ENCODE measurements at places on chromosomes 3 and 15. TPM values are rescaled to one million over a fixed set of nuclear protein-coding genes. Genes with fewer than 3 reads are reported as not detected.

- no peak for DNase-seq
Measured at GRCh38 chr3:153291059-153291685, 129.1 kb downstream of the RAP2B start.

GRCh38 chr3:52791366-52791765 is 3.2 kb upstream of the ITIH3 start:
- no peak for DNase-seq

DNA sequence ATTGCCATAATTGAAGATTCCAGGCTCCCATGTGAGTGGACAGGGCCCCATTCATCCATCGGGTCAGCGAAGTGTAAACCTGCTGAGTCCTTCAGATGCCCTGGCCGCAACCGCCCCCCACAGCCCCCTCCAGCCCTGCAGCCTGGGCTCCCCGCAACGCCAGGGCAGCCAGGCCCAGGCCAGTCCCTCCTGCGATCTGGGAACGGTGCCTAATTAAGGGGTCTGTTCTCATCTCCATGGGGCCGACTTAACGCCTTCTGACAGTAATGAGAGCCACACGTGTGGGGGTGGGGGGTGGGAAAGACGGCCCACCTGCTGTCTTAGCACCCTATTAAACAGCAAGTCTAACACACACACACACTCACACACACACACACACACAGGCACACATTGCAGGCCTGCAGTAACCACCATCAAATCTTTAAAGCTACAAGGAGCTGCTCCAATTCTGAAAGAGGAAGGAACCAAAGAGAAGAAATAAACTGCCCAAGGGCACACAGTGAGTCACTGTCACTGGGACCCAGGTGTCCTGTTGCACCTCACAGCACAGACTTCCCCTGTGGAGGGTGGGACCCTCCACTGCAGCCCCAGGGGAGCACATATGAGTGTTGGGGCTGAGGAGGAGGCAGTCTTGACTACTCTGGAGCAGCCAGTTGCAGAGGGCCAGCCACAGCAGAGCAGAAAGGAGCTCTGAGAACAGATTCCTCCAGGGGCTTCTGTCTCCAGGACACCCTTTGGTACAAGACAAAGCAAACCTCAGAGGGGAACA is 31.8 kb upstream of the HES1 start:
- DNase-seq: no peak

DNA sequence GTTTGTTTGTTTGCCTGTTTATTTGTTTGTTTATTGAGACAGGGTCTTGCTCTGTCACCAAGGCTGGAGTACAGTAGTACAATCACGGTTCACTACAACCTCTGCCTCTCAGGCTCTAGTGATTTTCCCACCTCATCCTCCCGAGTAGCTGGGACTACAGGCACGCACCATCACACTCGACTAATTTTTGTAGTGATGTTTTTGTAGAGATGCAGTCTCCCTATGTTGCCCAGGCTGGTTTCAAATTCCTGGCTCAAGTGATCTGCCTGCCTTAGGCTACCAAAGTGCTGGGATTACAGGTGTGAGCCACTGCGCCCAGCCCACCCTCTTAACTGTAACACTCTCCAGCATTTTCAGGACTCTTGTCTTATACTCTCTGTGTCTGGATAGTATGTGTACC is 26.7 kb downstream of the PLD1 start:
- DNase-seq: no peak

DNA sequence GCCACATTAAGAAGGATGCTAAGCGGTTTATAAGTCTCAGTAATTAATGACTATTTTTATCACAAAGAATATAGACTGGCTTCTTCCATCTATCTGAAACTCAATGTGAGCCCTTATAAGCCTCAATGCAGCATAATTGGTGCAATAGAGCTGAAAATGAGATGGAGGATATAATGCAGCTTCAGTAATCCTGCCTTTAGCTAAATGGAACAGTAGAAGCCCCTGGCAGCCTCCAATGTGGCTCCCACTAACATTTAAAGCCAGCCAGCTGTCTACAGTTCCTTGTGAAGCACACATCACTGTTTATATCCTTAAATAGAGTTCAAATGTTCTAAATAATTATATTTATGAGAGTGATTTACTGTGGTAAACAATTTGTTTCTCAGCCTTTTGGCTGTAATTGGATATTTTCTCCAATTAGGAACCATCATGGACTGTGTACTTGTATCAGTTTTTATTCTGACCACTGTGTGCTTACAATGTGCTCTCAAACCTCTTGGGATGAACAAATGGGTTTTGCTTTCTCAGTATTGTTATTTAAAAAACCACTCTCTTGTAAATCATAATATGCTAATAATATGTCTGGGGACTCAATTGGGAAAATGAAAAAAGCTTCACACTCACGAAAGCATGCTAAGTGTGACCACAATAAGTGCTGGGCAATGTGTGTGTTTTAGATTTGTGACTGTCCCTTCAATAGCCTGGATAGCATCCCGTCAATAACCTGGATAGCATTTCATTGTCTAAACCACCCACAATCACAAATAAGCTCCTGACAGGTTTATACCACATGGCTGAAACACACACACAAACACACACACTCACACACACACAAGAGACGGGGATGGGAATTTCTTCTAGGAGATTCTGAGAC is 366.6 kb downstream of the GBE1 start:
- DNase-seq: no peak

- DNase-seq: peak; percentile 94
Measured at GRCh38 chr15:74598126-74598842, 17.4 kb upstream of the CLK3 start.

- no peak for DNase-seq
Measured at GRCh38 chr15:50890751-50891150, 17.7 kb upstream of the AP4E1 start.

- no peak for DNase-seq
Measured at GRCh38 chr3:51343918-51344687, 41.0 kb upstream of the MANF start.

DNA sequence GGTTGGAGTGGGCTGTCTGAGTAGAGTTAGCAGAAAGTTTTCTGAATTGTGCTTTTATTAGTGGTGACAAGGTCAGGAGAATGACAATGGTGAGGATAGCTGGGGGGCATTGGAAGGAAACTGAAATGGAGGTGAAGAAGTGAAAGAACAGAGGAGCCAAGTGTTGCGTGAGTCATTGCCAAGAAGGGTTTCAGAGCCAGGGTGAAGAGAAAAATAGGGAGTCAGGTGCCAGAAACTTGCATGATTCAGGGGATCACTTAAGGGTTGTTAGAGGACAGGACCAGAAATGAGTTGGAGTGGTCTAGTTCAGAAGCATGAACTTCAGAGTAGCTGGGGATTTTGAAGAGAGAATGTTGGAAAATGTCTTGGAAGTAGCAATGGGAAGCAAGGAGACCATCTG is 86.0 kb upstream of the GALNT15 start:
- DNase-seq: no peak

- DNase-seq: no peak
Measured at GRCh38 chr3:58004973-58005372, 3.2 kb upstream of the FLNB start.

- DNase-seq: no peak
Measured at GRCh38 chr3:57837686-57838085, 81.6 kb downstream of the SLMAP start.

- no peak for DNase-seq
Measured at GRCh38 chr3:109071350-109072142, 46.4 kb downstream of the MORC1 start.

GRCh38 chr3:22947851-22948250 is 255.3 kb upstream of the UBE2E2 start:
- DNase-seq: no peak

- DNase-seq: no peak
Measured at GRCh38 chr3:54360320-54360719, 238.0 kb downstream of the CACNA2D3 start.

DNA sequence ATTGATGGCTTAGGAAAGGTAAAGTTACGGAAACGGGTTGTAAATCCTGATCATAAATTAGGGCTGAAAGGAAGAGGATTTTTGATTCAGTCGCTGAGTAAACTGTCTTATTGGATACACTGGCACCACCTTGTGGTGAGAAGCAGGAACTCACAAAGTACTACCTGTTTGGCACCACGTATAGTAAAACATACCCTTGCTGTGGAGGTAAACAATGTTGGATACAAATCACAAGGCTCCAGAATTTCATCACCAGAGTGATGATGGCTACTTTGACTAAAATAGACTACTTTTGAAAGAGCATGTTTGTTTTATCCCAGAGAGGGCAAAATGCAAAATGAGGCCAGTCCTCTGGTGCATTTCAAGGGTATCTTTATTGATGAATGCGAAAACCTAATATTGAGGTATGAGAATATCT is 216.9 kb downstream of the IGSF11 start:
- peak; percentile 42 for DNase-seq

DNA sequence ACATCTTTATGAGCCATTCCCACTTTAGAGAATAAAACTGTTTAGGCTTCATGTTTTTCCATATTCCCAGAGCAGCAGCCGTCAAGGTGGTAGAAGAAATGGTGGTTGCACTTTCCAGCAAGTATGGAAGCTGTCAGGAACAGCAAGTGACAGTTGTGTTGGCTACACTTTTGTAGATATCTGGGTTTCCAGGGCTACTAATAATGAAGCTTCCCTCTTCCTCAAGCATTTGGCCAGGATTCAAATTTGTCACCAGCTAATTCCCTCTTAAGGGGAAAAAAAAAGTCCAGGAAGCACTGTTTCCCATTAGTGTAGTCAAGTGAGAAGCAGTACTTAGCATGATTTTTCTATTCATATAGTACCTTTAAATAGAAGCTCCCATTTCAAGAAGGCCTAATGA is 252.8 kb downstream of the IGSF11 start:
- DNase-seq: no peak

GRCh38 chr3:122916580-122916979 is 111.0 kb downstream of the SEMA5B start:
- no peak for DNase-seq

DNA sequence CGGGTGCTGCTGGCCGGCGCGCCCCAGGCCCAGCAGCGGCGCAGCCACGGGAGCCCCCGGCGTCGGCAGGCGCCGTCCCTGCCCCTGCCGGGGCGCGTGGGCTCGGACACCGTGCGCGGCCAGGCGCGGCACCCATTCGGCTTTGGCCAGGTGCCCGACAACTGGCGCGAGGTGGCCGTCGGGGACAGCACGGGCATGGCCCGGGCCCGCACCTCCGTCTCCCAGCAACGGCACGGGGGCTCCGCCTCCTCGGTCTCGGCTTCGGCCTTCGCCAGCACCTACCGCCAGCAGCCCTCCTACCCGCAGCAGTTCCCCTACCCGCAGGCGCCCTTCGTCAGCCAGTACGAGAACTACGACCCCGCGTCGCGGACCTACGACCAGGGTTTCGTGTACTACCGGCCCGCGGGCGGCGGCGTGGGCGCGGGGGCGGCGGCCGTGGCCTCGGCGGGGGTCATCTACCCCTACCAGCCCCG is 777 bp downstream of the LOXL1 start:
- DNase-seq: peak; percentile 58

DNA sequence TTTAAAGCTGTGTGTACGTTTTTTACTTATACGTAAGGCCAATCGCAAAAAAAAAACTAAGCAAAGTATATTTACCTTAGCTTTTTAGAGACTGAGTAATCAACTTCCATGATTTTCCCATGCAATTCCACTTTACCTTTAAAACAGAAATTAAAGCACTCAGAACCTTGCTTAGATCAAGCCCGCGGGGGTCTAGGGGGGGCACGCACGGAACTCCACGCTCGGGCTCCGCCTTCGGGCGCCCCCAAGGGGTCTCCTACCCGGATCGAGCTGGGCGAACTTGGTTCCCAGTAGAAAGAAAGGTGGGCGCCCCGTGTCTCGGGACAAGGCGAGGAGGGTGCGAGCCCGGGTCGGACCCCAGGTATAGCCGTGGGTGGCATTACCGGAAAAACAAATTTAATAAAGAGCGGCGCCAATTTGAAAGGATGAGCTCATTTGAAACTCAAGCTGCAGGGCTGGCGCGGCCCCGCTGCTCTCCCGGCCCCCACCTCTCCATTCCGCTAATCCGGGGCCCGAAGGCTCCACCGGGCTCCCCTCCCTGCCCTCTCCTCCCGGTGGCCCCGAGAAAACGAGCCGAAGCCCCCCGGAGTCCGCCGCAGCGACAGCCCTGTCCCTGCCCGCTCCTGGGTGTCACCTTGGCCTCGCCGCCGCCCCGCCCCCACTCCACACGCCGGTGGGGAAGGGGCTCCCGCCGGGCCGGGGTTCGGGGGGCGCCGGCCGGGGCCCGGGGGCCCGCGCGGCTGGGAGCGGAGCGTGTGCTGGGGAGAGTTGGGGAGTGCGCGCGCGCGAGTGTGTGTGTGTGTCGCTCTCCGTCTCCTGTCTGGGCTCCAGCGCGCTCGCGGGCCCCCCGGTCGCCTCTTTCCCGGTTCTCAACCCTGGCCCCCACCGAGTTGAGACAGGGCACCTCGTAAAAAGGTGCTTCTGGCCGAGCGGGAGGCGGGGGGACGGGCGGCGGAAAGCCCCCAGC is 1.5 kb downstream of the IGF2BP2 start:
- peak; percentile 40 for DNase-seq

SATB1 gene
- 716 TPM for total RNA-seq

UROC1 gene
- total RNA-seq: not detected

PARP6 gene
- total RNA-seq: 132 TPM

GCHFR gene
- total RNA-seq: 44.8 TPM

PHLDB2 gene
- 2.5 TPM for total RNA-seq

DMXL2 gene
- 10.8 TPM for total RNA-seq

PLA2G4D gene
- not detected for total RNA-seq

PLA1A gene
- 0.79 TPM for total RNA-seq

SLC12A8 gene
- 0.53 TPM for total RNA-seq

UNC13C gene
- not detected for total RNA-seq

RAP2B gene
- 13.1 TPM for total RNA-seq

All from activated T-cell treated with anti-CD3 and anti-CD28 coated beads, Interleukin-2, amount 50 U/mL, for 72 hours (primary cell).